ENCODE measurements at places on chromosomes 5 and 9. TPM values are rescaled to one million over a fixed set of nuclear protein-coding genes. Genes with fewer than 3 reads are reported as not detected.

- DNase-seq, result no peak
Observed at GRCh38 chr5:90882448-90882847, 323.9 kb downstream of the ADGRV1 start.

The CBY3 gene
- not detected for total RNA-seq

DNA sequence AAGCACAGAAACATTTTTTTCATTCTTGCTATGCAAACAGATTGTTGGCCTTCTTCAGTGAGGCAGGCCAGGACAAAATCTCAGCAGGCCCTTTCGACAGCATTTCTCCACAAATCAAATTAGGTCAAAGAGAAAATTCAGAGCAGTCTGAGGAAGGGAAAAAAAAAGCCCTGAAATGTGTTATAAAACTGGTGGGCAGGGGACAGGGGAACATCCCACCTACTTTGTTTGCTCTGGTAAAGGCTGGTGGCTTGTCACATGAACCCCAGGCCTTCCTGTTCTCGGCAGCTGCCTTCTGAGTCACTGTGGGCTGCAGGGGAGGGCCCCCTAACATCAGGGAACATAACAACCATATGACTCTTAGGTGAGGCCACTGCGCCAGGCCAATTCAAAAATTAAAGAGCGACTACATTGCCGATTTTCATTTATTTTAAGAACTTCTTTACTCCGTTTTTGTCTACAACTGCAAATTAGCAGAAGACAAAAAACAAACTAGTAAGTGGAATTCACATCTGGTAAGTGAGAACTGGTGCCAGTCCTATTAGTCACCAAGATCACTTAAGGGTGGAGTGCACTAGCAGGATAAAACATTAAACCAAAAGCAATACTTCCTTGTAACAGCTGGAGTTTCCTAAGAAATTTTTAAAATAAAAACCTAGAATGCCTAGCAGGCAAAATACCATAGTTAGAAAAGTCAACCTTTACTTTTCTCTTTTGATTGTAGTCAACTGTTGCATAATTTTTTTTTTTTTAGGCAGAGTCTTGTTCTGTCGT is 46.2 kb upstream of the DENND4C start:
- peak; percentile 92 for DNase-seq

The TLN1 gene
- 190 TPM for total RNA-seq

DNA sequence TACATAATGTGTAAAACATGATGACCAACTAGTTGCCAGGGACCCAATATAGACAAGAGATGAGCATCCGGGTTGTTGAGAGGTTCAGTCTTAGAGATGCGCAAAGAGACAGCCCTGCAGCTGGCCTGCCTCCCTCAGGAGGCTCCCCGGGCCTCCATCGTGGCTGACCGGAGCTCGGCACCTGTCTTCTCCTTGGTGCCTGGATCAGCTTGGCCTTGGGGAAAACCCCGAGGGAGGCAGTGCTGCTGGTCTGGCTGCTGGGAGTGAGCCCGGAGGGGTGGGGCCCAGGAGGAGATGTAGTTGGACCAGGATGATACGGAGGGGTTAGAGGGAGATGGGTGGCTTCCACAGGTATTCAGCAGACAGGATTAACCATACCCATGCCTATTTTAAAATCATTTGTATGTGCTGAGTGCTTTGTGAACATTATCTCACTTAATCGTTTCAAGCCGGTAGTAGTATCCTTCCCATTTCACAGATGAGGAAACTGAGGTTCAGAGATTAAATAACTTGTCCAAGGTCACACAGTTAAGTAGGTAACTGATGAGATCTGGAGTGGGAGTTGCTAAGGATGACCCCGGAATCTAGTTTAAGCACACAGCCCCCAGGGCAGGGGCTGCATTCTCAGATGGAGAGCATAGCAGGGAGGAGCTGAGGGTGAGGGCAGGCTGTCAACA is 173.8 kb downstream of the COL23A1 start:
- DNase-seq, result no peak

DNA sequence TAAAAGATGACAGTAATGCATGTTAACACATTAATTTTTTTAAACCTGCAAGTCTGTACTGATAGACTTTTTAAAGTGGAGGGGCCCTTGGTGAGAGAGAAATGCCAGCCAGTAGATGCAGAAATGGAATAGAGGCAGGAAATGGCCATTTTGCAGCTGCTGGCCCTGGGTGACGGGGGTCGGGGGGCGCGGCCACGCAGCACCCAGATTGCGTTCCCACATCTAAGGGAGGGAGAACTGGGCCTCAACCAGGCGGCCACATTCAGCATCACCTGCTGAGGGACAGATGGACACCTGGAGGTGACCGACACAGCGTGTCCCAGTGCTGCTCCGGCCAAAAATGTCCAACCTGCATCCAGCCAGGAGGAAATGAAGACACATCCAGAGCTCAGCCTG is 6.3 kb upstream of the CLIC3 start:
- no peak for DNase-seq

The CTSL gene
- total RNA-seq, result 0.86 TPM

The KLHL9 gene
- total RNA-seq, result 17.5 TPM

DNA sequence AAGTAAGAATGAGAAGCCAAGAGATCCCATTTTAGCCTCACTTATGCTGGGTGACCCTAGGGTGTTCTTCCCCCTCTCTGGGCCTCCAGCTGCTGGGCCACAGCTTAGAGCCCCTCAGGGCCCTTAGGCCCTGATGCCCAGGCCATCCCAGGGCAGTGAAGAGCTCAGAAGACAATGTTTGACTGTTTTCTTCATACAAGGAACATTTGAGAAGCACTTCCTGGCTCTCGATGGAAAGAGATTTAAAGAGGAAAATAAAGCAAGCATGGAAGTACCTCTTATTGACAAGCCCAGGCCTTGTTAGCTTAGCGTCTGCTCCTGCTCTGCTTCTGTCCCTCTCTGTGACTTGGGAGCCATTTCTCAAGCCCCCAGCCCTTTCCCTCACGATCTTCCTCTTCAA is 165.9 kb upstream of the SMIM23 start:
- DNase-seq, result no peak

DNA sequence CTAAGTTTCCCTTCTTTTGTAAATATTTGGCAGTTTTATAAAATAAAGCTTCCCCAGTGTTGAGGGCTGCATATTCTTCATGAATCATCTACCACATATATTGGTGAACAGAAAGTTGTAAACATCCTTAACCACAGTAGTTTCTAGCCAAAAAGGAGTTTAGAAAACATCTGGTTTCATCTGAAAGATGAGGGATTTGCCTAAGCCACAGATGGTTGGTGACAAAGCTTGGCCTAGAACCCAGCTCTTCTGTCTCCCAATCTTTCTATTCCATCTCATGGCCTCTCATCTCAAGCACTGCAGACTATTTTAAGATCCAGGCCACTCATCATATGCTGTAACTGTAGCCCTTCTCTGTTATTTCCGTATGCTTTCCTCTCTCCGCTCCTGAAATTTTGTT is 232.3 kb upstream of the TRPM3 start:
- DNase-seq, result no peak

Measured in activated naive CD4-positive, alpha-beta T cell treated with anti-CD3 and anti-CD28 coated beads for 36 hours (primary cell).